Progenitor cell of endocrine pancreas (in vitro differentiated cells): ENCODE measurements at places on chromosomes 7 and 10.

- H3K27me3 ChIP-seq: no peaks in the 10 kb centered on the region
- H3K4me3 ChIP-seq: no peak overlapping the region
- no peak for DNase-seq
- peaks cover 5% of the 10 kb centered on the region for H3K36me3 ChIP-seq
Measured at GRCh38 chr7:47492716-47493325, 89.1 kb downstream of the TNS3 start.

DNA sequence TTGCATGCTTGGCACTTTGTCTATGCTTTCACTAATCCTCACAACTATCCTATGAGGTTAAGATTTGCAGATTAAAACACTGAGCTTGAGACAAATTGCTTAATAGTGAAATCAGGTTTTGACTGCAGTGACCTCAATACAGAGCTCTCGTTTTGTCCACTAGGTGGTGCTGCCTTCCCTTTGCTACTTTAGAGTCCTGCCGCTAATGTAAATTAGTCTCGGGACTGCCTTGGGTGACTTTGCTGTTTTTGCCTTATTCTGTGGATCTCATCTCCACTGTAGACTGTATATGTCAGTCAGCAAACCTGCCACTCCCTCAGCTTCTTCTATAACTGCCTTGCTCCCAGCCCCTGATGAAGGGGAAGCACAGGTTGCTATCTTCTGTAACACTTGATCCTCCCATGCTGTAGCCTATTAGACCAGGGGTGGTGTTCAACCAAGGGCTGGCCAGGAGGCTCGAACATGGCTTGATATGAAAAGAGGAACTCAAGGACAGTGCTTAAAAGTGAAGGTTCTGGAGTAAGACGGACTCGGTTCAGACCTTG lies 26.0 kb downstream of the ASB4 start:
- no peaks in the 10 kb centered on the region for H3K27me3 ChIP-seq
- H3K27ac ChIP-seq: no peak overlapping the region
- DNase-seq: peak; percentile 43
- no peak overlapping the region for H3K4me3 ChIP-seq
- H3K36me3 ChIP-seq: no peaks in the 10 kb centered on the region

DNA sequence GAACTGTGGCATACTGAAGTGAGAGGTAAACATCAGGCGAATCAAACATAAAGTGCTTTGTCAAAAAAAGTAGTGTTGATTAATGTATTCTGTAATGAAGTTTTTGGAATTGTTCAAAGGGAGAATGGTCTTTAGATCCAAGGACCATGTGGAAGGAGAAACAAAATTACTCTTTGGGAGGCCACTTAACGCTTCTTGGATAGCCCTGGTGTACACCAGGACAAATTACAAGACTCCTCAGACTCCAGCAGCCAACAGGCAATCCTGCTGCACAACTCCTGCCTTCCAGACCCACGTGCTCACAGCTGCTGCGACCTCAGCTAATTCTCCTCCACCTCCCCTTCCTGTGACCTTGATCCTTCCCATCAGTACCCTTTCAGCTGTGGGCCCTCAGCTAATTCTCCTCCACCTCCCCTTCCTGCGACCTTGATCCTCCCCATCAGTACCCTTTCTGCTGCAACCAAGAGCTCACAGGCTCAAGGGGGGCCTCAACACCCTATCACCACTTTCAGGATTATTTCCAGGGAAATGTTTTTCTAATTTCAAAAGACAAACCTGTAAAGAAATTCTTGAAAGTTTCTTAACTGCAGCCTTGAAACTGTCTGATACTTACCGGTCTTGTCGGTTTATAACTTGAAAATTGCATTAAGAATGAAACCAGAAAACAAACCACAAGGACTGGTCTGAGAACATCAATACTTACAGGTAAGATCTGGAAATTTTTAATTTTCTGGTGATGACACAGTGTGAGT lies 29.7 kb upstream of the DDC start:
- no peaks in the 10 kb centered on the region for H3K27me3 ChIP-seq
- H3K4me3 ChIP-seq: no peak overlapping the region
- H3K36me3 ChIP-seq: peaks cover 41% of the 10 kb centered on the region
- DNase-seq: no peak
- H3K27ac ChIP-seq: no peak overlapping the region

DNA sequence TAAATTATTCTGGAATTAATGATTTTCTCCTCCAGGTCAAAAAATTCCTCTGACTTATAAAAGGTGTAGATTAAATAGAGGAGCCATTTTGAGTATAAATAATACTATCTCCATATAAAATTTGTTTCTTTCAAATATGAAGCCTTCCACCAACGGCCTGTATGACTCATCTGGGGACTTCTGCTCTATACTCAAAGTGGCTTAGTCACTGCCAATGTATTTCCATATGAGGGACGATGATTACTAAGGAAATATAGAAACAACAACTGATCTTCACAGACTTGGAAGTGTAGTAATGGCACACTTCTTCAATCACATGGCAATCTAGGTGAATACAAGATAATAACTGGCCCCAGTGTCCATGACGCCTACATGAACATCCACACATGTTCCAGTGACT lies 335.6 kb upstream of the HGF start:
- no peaks in the 10 kb centered on the region for H3K36me3 ChIP-seq
- no peak for DNase-seq
- peaks cover 2% of the 10 kb centered on the region for H3K4me1 ChIP-seq
- no peaks in the 10 kb centered on the region for H3K27me3 ChIP-seq

GRCh38 chr10:129483430-129484010 lies 16.5 kb downstream of the MGMT start:
- no peaks in the 10 kb centered on the region for H3K27me3 ChIP-seq
- H3K4me3 ChIP-seq: no peak overlapping the region
- no peaks in the 10 kb centered on the region for H3K4me1 ChIP-seq

GRCh38 chr7:85750454-85750949 lies 563.6 kb upstream of the SEMA3D start:
- no peaks in the 10 kb centered on the region for H3K27me3 ChIP-seq
- H3K36me3 ChIP-seq: peaks cover 14% of the 10 kb centered on the region
- H3K4me1 ChIP-seq: peaks cover 2% of the 10 kb centered on the region
- DNase-seq: no peak

DNA sequence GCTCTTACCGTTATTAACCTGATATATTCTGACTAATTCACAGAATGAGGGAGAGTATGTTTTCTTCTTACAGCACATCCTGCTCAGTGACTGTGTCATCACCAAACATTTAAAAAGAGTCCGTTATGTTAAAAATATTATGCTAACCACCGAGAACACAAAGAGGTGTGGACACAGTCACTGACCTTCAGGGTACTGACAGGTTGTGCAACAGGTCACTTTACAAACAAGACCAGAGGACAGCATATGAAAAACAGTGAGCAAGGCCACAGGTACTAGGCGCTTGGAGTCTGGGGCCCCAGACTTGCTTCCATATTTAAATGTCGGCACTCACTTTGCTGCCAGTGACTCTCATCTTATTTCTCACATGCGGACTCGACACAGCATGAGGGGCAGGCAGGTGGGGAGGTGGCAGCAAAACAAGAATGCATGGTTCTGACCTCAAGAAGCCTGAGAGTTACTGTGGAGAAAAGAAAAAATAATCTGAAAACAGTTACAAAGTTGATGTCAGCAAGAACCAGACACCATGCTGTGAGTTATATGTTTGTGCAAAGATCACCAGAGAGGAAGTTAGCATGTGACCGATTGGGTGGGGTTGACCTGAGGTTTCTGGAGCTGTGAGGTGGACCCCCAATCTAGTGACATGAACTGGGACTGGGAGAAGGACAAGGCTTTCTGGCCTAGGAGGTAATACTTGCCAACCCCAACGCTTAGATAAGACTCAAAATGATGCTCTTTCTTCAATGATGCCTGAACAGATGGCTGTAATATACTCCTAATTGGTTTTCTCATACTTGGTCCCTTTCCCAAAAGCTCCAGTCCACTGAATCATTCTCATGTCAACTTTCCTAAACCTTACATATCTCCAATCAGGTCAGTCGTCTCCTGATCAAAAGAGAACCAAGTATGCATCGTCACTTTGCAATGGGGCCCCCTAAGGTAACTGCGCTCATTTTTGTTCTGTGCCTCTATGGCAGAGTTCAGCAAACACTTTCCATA lies 102.4 kb downstream of the HIPK2 start:
- no peak for DNase-seq
- H3K27me3 ChIP-seq: no peaks in the 10 kb centered on the region
- H3K36me3 ChIP-seq: peaks cover 22% of the 10 kb centered on the region
- peak overlapping the region; percentile 27 for H3K27ac ChIP-seq
